ENCODE measurements at places on chromosomes 3 and 15.

DNA sequence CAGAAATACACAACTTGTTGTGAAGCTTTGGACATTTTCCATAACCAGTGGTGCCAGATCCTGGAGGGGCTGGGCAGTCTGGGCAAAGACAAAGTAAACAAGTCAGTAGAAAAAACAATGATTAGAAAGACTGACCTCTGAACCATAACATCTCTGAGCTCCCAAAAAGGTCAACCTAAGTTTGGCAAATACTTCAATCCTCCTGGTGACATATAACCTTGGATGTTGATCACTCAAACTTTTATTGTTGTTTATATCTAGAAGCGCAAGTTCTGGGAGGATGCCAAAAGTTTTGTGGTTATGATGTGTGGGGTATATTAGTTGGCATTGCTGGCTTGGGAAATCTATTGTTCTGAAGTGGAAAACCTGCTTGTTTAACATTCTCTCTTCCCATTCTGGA is 257.7 kb downstream of the DIPK2A start:
- DNase-seq = no peak

DNA sequence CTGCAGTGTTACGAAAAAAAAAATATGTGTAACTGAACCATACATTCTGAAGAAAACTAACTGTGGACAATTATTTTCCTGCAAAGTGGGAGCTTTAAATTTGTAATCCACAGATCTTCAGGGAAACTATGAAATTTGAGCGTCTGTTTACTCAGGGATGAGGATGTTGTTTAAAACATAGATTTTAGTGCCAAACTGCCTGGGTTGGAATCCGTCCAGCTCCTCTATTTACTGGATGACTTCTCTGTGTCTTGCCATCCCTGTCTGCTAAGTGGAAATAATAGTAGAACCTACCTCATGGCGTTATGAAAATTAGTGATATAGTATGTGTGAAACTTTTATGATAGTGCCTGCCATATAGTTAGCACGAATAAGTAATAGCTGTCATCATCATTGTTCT is 666.5 kb downstream of the SQOR start:
- DNase-seq = no peak

- DNase-seq = no peak
Measured at GRCh38 chr3:45509038-45509767, 85.3 kb upstream of the LIMD1 start.

- DNase-seq = no peak
Measured at GRCh38 chr3:1374471-1374870, 281.6 kb downstream of the CNTN6 start.

DNA sequence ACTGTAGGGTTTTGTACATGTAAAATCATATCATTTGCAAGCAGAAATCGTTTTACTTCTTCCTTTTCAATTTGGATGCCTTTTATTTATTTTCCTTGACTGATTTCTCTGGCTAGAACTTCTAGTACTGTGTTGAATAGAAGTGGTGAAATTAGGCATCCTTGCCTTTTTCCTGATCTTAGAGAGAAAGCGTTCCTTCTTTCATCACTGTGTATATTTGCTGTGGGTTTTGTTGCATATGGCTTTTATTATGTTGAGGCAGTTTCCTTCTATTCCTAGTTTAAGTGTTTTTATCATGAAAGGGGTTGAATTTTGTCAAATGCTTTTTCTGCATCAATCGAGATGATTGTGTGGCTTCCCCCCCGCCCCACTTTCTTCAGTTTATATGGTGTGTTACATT is 140.9 kb downstream of the ATG7 start:
- no peak for DNase-seq

GRCh38 chr15:41258750-41259471 is 27.8 kb downstream of the CHP1 start:
- DNase-seq = no peak

DNA sequence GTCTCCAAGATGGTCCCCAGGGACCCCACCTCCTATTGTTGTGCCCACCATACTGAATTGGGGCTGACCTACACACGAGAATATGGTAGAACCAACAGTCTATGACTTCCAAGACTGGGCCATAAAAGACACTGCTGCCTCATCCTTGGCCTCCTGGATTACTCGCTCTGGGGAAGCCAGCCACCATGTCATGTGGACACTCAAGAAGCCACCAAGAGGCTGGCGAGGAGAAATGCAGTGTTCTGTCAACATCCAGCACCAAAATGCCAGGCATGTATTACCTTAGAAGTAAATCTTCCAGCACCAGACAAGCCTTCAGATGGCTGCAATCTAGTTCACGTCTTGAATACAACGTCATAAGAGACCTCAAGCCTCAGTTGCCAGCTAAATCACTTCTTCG is 17.1 kb upstream of the TPM1 start:
- no peak for DNase-seq

DNA sequence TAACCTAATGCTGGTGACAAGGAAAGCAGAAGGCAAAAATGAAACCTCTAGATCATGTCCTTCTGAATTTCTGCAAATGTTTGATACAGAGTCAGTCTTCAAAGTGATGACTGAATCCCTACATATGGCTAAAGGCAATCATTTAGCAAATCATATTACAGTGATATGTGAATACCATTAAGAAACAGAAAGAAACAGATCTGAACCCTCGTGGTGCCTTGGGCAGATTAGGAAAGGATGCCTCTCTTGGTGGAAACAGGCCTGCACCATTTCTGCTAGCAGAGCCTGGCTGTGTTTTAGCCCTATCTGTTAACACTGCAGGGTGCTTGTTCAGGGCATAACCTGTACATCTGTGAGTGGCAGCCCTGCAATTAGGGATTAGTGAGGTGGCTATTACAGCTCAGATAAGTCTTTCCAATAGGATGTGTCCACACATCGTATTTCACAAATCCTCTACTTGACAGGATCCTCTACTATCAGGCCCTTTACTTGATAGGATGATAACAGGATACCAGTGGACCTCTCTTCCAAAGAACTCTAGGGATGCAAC is 12.1 kb downstream of the SEC22C start:
- DNase-seq = no peak

DNA sequence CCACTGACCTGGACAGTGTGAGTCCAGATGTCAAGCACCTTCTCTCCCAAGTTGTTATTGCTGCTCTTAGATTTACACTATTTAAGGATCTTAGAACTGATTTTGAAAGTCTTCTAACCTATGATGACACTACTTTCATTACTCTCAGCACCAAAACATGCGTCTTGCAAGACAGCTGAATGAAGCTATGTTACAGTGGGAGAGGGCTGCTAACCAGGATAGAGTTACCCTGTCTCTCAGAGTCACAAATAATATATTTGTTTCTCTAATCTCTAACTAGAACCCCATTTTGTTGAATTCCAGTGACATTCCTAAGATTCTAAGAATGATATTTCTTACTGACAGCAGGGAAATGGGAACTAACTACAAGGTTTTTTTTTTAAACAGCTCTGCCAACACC is 455.5 kb downstream of the MAGI1 start:
- no peak for DNase-seq
